SJCRH30 (cell line): ENCODE measurements at places on chromosomes 4 and X. TPM values are rescaled to one million over a fixed set of nuclear protein-coding genes. Genes with fewer than 3 reads are reported as not detected.

CASK gene
- total RNA-seq, result 37.8 and 43.0 TPM in 2 replicates

HSD17B10 gene
- 95.4 and 116 TPM in 2 replicates for total RNA-seq

MAGEA2B gene
- 2.2 and 4.7 TPM in 2 replicates for total RNA-seq

COX7B gene
- 541 and 548 TPM in 2 replicates for total RNA-seq

GUCY1A1 gene
- total RNA-seq, result 0.08 TPM in 1 of 2 replicates, not detected in the other

CT45A1 gene
- not detected in 2 replicates for total RNA-seq

P2RY4 gene
- total RNA-seq, result 0.22 TPM in 1 of 2 replicates, not detected in the other

ENOPH1 gene
- 98.9 and 107 TPM in 2 replicates for total RNA-seq

GAGE1 gene
- total RNA-seq, result not detected in 2 replicates

TEX13C gene
- total RNA-seq, result 0.02 TPM in 1 of 2 replicates, not detected in the other

ZNF157 gene
- not detected in 2 replicates for total RNA-seq

RXFP1 gene
- total RNA-seq, result 0.08 TPM in 1 of 2 replicates, not detected in the other

SOX3 gene
- not detected in 2 replicates for total RNA-seq

NHSL2 gene
- total RNA-seq, result 0.02 TPM in 1 of 2 replicates, not detected in the other

BTK gene
- total RNA-seq, result 0.05 TPM in 1 of 2 replicates, not detected in the other

RENBP gene
- 0.18 TPM in 1 of 2 replicates, not detected in the other for total RNA-seq

RBMXL3 gene
- total RNA-seq, result not detected in 2 replicates

S100P gene
- 0.13 and 0.18 TPM in 2 replicates for total RNA-seq

PHEX gene
- total RNA-seq, result 0.73 and 1.1 TPM in 2 replicates

STATH gene
- 6.3 and 6.8 TPM in 2 replicates for total RNA-seq

DAPP1 gene
- 0.18 and 0.49 TPM in 2 replicates for total RNA-seq

BEND2 gene
- not detected in 2 replicates for total RNA-seq

ALB gene
- total RNA-seq, result not detected in 2 replicates

DUSP21 gene
- not detected in 2 replicates for total RNA-seq

TRPC3 gene
- 0.46 and 0.89 TPM in 2 replicates for total RNA-seq

FGB gene
- not detected in 2 replicates for total RNA-seq

DCAF8L2 gene
- total RNA-seq, result not detected in 2 replicates

SYTL5 gene
- 0.25 and 0.28 TPM in 2 replicates for total RNA-seq

MAOA gene
- total RNA-seq, result 0.35 and 0.47 TPM in 2 replicates

ERCC6L gene
- total RNA-seq, result 34.8 and 36.6 TPM in 2 replicates

ZAR1 gene
- 0.10 TPM in 1 of 2 replicates, not detected in the other for total RNA-seq

ARAP2 gene
- total RNA-seq, result 1.1 and 1.3 TPM in 2 replicates

PDE6B gene
- total RNA-seq, result 0.03 TPM in 1 of 2 replicates, not detected in the other

SPP1 gene
- 0.38 and 0.87 TPM in 2 replicates for total RNA-seq

RRH gene
- not detected in 2 replicates for total RNA-seq

ZXDA gene
- 1.0 and 1.3 TPM in 2 replicates for total RNA-seq

ALAS2 gene
- total RNA-seq, result not detected in 2 replicates

FGFR3 gene
- 2.0 and 2.4 TPM in 2 replicates for total RNA-seq

FAT1 gene
- total RNA-seq, result 152 and 154 TPM in 2 replicates

JCHAIN gene
- total RNA-seq, result not detected in 2 replicates

SYNPO2 gene
- 8.5 and 9.2 TPM in 2 replicates for total RNA-seq

FANCB gene
- total RNA-seq, result 44.4 and 53.8 TPM in 2 replicates

PAGE2B gene
- total RNA-seq, result not detected in 2 replicates

TMEM35A gene
- total RNA-seq, result 0.10 and 0.13 TPM in 2 replicates

EFHC2 gene
- 0.04 and 0.18 TPM in 2 replicates for total RNA-seq

VCX3A gene
- not detected in 2 replicates for total RNA-seq

PRDM5 gene
- 31.4 and 40.5 TPM in 2 replicates for total RNA-seq
